ENCODE measurements at places on chromosomes 1 and 21.

GRCh38 chr1:70896224-70896623 is 151.4 kb downstream of the PTGER3 start:
- no peak for DNase-seq

DNA sequence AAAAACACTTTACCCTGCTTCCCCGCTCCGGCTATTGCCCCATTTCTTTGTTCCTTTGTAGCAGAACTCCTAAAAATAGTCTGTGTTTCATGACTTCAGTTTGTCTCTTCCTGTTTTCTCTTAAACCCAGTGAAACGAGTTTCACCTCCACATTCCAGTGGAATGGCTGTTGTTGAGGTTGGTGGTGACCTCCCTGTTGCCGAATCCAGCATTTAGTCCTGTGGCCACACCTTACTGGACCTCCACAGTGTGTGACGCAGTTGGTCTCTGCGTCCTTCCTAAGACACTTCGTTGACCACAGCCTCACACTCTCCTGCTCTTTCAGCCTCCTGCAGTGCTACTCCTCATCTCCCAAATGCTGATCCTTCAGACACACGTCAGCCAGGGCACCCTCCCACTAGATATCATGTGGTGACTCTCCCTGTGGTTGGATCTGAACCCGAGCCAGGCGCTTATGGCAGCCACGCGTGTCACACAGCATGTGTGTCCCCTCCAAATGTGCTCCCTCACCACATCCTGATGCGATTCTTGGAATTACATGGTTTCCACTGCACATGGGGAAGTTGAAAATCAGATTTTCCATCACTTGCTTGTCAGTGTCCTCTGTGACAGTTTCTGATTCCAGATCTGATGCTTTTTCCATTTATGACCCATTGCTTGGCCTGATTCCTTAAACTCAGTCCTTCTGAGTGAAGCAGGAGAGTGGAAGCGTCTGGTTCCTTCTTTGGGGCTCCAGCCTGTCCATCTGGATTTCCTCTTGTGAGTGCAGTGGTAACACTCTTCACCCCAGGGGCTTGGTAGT is 99.1 kb upstream of the ARTN start:
- no peak for DNase-seq

DNA sequence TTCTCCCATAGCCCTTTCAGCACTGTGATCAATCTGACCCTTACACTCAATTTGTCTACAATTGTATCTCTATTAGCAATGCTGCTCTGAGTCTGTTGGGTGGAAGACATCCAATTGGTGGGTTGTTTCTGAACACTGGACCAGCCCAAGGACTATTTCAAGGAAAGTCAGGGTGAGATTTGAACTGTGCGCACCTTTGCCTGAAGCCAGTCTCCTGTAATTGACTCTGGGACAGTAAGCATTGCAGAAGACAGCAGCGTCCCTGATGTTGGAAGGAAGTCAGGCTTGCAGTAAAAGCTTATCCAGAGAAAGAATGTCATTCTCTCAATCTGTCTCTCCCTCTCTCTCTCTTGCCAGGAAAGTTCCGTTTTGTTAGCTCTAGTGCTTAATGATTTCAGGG is 233.9 kb downstream of the KIF26B start:
- DNase-seq = no peak

GRCh38 chr1:61597601-61598000 is 127.3 kb downstream of the TM2D1 start:
- DNase-seq = no peak

- DNase-seq = no peak
These were observed 21.5 kb upstream of the ACTL8 start for GRCh38 chr1:17733661-17734060.

Data from activated T-helper 1 cell treated with Interleukin-2 at 50 U/mL for 16 hours (primary cell).